ENCODE measurements at places on chromosomes 5 and 9. TPM values are rescaled to one million over a fixed set of nuclear protein-coding genes. Genes with fewer than 3 reads are reported as not detected.

DNA sequence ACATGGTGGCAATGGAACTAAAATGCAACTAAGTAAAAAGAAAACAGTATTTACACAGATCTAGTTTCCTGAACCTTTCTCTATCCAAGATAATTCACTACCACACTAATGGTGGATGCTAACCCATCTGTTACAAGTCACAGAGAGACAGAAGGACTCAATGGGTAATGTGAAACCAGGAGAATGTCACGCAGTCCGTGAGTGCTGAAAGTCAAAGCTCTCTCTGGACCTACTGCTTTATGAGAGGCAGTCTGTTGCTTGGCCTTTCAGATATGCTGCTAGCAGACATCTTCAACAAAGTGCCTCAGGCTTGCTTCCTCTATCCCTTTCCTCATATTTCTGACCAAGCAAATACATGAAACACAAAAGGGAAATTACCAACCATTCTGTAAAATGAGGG, 69.0 kb upstream of the GLRX start:
- no peak overlapping the region for H3K4me3 ChIP-seq
- H3K4me1 ChIP-seq = no peaks in the 10 kb centered on the region
- no peak overlapping the region for H3K27ac ChIP-seq
- DNase-seq = no peak
- H3K36me3 ChIP-seq = peaks cover 20% of the 10 kb centered on the region

- no peak overlapping the region for H3K4me3 ChIP-seq
- no peaks in the 10 kb centered on the region for H3K36me3 ChIP-seq
- DNase-seq = no peak
- peaks cover 2% of the 10 kb centered on the region for H3K4me1 ChIP-seq
- peaks cover 11% of the 10 kb centered on the region for H3K27me3 ChIP-seq
These were observed 48.7 kb downstream of the DNAJC21 start for GRCh38 chr5:34977934-34978613.

DNA sequence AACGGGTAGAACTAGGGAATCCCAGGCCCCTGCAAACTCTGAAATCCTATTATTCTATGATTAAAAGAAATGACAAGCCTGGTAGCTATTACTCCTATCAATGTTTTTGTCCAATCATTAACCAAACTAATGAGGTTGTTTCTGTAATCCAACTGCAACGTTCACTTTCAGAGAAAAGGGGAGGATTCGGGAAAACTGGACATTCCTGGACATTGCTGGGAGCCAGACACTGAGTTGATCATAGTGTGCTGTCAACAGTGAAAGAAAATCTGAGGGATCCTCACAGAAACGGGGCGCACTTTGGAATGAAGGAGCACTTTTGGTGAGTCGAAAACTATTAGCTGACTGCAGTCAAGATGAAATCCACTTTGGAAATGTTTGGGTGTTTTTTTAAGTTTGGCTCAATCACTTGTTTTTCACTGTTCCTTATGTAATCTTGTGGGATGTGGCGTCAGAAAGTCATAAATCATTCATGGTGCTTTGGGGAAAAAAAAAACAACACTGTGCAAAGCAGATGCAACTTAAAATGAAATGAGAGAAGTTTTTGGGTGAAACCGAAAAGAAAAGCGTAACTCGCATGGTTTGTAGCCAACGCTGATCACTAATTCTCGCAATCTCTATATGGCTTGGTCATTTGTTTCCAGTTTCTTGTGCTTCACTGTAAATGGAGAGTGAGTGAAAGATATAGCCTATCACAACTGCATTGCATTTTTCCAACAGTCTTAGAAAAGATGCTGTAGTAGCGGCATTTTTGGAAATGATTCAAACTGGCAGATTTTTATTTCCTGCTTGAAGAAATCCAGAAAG, 51.2 kb upstream of the ADRA1B start:
- H3K4me3 ChIP-seq = no peak overlapping the region
- H3K27ac ChIP-seq = no peak overlapping the region
- no peaks in the 10 kb centered on the region for H3K4me1 ChIP-seq
- H3K36me3 ChIP-seq = no peaks in the 10 kb centered on the region

DNA sequence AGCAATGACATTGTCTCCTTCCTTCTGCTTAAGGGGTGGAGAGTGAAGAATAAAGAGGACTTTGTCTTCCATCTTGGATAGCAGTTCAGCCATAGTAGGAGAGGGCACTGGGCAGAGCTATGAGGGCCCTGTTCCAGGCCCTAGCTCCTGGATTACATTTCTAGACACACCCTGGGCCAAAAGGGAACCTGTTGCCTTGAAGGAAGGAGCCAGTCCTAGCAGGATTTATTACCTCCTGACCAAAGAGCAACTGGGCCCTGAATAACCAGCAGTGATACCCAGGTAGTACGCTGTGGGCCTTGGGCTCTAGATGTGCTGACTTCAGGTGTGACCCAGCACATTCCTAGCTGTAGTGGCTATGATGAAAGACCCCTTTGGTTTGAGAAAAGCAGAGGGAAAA, 95.8 kb downstream of the RMI1 start:
- DNase-seq = no peak
- H3K36me3 ChIP-seq = no peaks in the 10 kb centered on the region
- H3K27me3 ChIP-seq = peaks cover 8% of the 10 kb centered on the region
- no peak overlapping the region for H3K27ac ChIP-seq

Gene WDR31
- 1.2 TPM for total RNA-seq

GRCh38 chr5:98755406-98755805, 18.1 kb upstream of the RGMB start:
- peaks cover 7% of the 10 kb centered on the region for H3K27me3 ChIP-seq
- H3K4me1 ChIP-seq = no peaks in the 10 kb centered on the region
- H3K36me3 ChIP-seq = no peaks in the 10 kb centered on the region
- no peak overlapping the region for H3K27ac ChIP-seq
- H3K4me3 ChIP-seq = no peak overlapping the region

- no peaks in the 10 kb centered on the region for H3K27me3 ChIP-seq
- H3K4me3 ChIP-seq = no peak overlapping the region
- peaks cover 30% of the 10 kb centered on the region for H3K4me1 ChIP-seq
- DNase-seq = no peak
- H3K36me3 ChIP-seq = no peaks in the 10 kb centered on the region
These were observed 28.2 kb downstream of the ERGIC1 start for GRCh38 chr5:172862165-172862801.

All from naive thymus-derived CD8-positive, alpha-beta T cell (primary cell).